ENCODE measurements at places on chromosomes 7 and 10.

GRCh38 chr7:41002741-41003610 is 699.9 kb downstream of the INHBA start:
- no peak for DNase-seq

DNA sequence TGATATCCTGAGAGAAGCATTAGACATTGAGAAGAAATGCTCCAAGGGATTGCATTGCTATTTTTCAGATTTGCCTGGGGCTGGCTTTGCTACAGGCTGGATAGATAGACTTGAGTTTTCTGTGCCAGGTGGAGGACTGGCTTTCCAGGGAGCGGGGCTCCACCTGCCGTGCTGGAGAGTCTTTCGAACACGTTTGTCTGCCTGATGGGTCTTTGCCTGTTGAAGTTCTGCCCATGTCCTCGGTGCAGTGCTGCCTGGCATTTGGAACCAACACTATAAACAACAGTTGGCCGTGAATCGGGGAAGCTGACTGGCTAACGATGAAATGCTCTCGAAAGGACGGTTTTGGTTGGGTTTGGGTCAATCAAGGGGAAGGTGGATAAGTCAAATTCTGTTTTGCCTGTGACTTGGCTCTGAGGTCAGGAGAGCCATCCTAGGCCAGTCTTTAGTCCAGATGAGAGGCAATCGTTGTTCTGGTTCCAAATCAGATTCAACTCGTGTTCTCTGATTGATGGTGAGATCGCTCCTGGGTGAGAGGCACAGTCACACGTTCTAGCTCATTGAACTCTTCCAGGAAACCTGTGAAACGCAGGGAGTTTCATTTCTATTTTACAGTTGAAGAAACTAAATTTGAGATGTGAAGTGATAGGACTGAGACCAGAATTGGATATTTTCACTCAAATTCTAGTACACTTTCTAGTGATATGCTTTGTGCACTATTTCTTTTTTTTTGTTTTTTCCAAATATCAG is 599.0 kb downstream of the TYW1 start:
- no peak for DNase-seq

- DNase-seq, result no peak
These were observed 28.2 kb downstream of the TAS2R41 start for GRCh38 chr7:143505838-143506237.

DNA sequence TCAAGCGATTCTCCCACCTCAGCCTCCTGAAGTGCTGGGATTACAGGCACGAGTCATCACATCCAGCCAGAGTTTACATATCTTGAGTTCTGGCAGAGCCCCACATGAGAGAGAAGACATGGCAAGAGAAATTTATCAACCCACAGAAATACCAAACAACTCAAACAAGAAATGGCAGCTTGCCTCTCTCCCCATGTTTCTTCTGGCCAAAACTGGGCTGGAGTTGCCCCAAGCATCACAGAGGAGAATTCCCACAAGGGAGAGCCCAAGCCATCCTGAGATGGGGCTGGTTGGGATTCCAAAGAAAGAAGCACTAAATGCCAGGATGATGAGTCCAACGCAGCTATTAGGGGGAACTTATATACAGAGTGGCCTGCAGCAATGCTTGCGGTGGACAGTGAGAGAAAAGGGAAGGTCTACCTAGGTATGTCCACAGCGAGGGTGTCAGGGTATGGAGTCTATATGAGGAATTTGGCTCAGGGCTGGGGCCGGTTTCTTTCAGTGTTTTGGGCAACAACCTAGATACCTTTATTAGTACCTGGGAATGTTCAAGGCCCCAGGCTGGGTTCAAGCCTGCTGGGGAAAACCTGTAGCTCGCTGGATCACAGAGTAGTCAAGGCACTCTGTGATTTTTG is 14.5 kb upstream of the PAX4 start:
- no peak for DNase-seq

GRCh38 chr10:124989526-124989925 is 47.6 kb downstream of the ZRANB1 start:
- DNase-seq, result no peak

- no peak for DNase-seq
These were observed 2.5 kb downstream of the NIPSNAP2 start for GRCh38 chr7:55966851-55967250.
